Endothelial cell (in vitro differentiated cells): ENCODE measurements at places on chromosomes 13 and 19. TPM values are rescaled to one million over a fixed set of nuclear protein-coding genes. Genes with fewer than 3 reads are reported as not detected.

- peaks cover 15% of the 10 kb centered on the region for H3K36me3 ChIP-seq
- peaks cover 9% of the 10 kb centered on the region for H3K27me3 ChIP-seq
- no peak overlapping the region for H3K4me3 ChIP-seq
- peaks cover 43% of the 10 kb centered on the region for H3K4me1 ChIP-seq
- DNase-seq = no peak
These were observed 26.4 kb upstream of the TPT1 start for GRCh38 chr13:45367358-45367757.

The CYP4F22 gene
- not detected for total RNA-seq

DNA sequence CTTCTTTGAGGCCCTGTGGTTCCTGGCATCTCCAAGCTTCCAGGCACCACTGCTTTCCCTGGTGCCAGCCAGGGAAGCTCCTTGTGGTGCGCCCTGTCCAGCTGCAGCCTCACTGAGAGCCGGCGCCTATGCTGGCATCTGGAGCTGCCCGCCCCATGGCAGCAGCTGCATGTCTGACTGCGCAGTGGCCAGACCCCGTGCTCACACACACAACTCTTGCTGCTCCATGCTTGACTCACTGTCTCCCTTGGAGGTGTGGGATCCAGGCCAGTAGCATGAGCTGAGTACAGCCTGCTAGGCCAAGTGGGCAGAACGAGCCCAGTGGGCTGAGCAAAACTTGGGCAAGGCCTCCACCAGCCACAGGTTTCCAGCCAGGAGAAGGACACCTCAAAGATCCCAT lies 11.5 kb upstream of the SUPT20H start:
- H3K4me3 ChIP-seq = no peak overlapping the region
- peaks cover 3% of the 10 kb centered on the region for H3K4me1 ChIP-seq
- H3K36me3 ChIP-seq = no peaks in the 10 kb centered on the region
- H3K27me3 ChIP-seq = peaks cover 5% of the 10 kb centered on the region

GRCh38 chr13:32821149-32821688 lies 195.0 kb upstream of the KL start:
- DNase-seq = no peak
- no peaks in the 10 kb centered on the region for H3K36me3 ChIP-seq
- H3K27me3 ChIP-seq = peaks cover 3% of the 10 kb centered on the region
- peaks cover 2% of the 10 kb centered on the region for H3K4me1 ChIP-seq

- no peak overlapping the region for H3K4me3 ChIP-seq
- peaks cover 18% of the 10 kb centered on the region for H3K4me1 ChIP-seq
- peaks cover 29% of the 10 kb centered on the region for H3K27me3 ChIP-seq
- H3K27ac ChIP-seq = peak overlapping the region; percentile 30
- H3K36me3 ChIP-seq = peaks cover 76% of the 10 kb centered on the region
These were observed 82.3 kb downstream of the RAB20 start for GRCh38 chr13:110479215-110479545.

The CERS1 gene
- total RNA-seq = 15.7 TPM

DNA sequence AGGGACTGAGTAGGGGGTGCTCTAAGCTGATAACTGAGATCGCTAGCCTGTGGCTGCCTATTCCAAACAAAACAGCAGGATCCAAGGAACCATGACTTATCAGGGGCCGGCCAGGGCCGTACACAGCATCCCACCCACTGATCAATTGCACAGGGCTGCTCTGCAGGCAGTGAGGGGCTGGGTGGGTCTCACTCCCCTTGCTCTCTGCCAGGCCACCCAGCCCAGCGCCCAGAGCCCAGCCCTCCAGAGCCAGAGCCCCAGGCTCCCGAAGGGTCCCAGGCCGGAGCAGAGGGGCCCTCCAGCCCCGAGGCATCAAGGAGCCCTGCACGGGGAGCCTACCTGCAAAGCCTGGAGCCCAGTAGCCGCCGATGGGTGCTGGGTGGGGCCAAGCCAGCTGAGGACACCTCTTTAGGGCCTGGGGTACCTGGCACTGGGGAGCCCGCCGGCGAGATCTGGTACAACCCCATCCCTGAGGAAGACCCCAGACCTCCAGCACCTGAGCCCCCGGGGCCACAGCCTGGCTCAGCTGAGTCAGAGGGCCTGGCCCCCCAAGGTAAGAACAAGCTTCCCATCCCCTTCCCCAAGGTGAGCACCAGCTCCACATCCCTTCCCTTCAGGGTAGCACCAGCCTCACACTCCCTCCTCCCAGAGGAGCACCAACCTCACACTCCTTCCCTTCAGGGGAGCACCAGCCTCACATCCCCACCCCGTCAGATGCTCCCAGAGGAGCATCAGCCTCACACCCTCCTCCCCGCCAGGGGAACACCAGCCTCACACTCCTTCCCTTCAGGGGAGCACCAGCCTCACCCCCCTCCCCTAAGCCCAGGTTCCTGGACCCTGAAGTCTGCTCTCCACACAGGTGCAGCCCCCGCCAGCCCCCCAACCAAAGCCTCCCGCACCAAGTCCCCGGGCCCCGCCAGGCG lies 1.9 kb downstream of the SYDE1 start:
- DNase-seq = no peak
- peaks cover 14% of the 10 kb centered on the region for H3K4me1 ChIP-seq
- H3K27ac ChIP-seq = peak overlapping the region; percentile 99
- peaks cover 28% of the 10 kb centered on the region for H3K36me3 ChIP-seq

DNA sequence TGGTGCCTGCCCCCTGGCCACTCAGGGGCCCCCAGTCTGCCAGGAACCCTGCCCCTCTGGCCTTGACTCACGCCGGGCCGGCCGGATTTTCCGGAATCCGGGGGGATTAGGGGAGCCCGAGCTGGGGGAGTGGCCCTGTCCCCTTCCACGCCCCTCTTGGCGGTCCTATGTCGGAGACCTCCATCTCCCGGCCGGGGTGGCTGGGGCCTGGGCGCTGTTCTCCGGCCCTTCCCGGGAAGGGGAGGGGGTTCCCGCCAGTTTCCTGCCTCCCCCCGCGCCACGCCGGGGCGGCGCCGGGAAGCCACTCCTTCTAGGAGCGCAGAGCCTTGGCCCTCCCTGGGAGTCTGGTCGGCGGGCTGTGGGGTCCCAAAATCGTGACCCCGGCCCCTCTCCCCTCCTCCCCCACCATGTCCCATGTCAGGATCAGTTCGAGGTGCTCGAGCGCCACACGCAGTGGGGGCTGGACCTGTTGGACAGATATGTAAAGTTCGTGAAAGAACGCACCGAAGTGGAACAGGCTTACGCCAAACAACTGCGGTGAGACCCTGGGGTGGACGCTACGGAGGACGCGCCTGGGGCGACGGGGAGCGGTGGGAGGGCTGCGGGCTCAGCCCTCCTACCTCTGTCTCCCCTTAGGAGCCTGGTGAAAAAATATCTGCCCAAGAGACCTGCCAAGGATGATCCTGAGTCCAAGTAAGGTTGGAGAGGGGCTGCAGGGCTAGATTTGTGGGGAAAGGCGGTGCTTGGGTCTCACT lies 1.3 kb downstream of the TRIP10 start:
- H3K4me1 ChIP-seq = peaks cover 16% of the 10 kb centered on the region
- H3K27ac ChIP-seq = no peak overlapping the region
- peak; percentile 65 for DNase-seq

GRCh38 chr13:20161275-20161950 lies 561 bp upstream of the GJA3 start:
- no peak for DNase-seq
- H3K27ac ChIP-seq = no peak overlapping the region
- no peaks in the 10 kb centered on the region for H3K36me3 ChIP-seq
- no peak overlapping the region for H3K4me3 ChIP-seq
- peaks cover 14% of the 10 kb centered on the region for H3K27me3 ChIP-seq

- H3K27ac ChIP-seq = no peak overlapping the region
- no peaks in the 10 kb centered on the region for H3K27me3 ChIP-seq
- no peak overlapping the region for H3K4me3 ChIP-seq
- DNase-seq = no peak
- no peaks in the 10 kb centered on the region for H3K4me1 ChIP-seq
These were observed 423.3 kb downstream of the MZT1 start for GRCh38 chr13:72303941-72304746.

GRCh38 chr13:29749401-29750182 lies 100.8 kb downstream of the UBL3 start:
- no peaks in the 10 kb centered on the region for H3K27me3 ChIP-seq
- no peak for DNase-seq
- no peaks in the 10 kb centered on the region for H3K36me3 ChIP-seq
- no peak overlapping the region for H3K4me3 ChIP-seq
- peaks cover 8% of the 10 kb centered on the region for H3K4me1 ChIP-seq

The PEG3 gene
- not detected for total RNA-seq

DNA sequence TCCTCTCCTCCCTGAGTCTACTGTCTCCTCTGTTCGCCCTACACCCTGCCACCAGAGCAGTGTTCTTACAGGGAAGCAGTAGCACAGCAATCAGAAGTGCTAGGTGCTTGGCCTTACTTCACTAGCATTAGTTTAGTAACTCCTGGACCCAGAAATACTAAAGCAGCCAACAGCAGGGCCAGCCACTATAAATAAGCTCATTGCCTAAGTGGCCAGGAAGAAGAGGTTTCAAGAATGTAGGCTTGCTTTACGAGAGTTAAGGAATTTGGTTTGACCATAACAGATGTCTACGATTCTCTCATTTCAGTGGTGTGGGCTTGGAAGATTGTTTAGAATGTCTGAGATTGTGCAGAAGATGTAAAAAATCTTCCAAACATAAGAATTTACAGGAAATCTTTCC lies 103.3 kb downstream of the ZAR1L start:
- H3K27me3 ChIP-seq = no peaks in the 10 kb centered on the region
- H3K4me3 ChIP-seq = no peak overlapping the region
- no peaks in the 10 kb centered on the region for H3K4me1 ChIP-seq
- no peak overlapping the region for H3K27ac ChIP-seq
- no peaks in the 10 kb centered on the region for H3K36me3 ChIP-seq
- no peak for DNase-seq

GRCh38 chr13:60108589-60108988 lies 55.1 kb downstream of the DIAPH3 start:
- no peaks in the 10 kb centered on the region for H3K4me1 ChIP-seq
- H3K27ac ChIP-seq = no peak overlapping the region
- H3K4me3 ChIP-seq = no peak overlapping the region
- H3K27me3 ChIP-seq = no peaks in the 10 kb centered on the region

DNA sequence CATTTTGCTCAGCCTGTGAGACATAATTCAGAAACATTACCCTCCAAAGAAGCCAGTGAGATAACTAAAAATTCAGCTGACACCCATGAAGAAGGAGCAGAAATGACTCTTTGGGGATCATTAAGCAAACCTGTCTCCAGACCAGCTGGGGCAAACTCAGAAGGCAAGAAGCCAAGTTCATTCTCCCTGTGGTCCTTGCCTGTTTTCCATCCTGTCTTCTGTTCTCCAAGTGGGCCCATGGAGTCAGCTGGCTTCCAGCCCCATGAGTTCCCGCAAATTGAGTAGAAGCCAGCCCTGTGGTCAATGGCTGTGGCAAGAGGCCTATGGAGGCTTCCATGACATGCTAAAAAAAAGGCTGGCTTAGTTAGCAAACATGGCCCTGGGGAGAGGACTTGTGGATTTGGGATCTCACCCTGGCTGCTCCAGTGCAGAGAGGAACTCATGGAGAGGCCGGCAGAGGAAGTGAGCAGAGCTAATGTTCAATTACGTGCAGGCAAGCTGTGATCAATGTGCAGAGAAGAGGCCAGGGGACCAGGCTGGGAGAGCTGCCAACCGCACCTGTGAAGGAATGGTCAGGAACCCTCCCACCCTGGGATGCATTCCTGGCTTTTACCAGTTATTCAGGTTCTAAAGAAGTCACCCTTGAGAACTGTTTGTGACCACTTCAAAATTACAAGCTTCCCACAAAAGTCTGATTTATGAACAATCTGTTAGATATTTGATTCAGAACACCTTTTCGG lies 229.1 kb downstream of the TSHZ3 start:
- H3K4me3 ChIP-seq = no peak overlapping the region
- no peak overlapping the region for H3K27ac ChIP-seq
- H3K4me1 ChIP-seq = no peaks in the 10 kb centered on the region
- peaks cover 4% of the 10 kb centered on the region for H3K27me3 ChIP-seq
- H3K36me3 ChIP-seq = no peaks in the 10 kb centered on the region

DNA sequence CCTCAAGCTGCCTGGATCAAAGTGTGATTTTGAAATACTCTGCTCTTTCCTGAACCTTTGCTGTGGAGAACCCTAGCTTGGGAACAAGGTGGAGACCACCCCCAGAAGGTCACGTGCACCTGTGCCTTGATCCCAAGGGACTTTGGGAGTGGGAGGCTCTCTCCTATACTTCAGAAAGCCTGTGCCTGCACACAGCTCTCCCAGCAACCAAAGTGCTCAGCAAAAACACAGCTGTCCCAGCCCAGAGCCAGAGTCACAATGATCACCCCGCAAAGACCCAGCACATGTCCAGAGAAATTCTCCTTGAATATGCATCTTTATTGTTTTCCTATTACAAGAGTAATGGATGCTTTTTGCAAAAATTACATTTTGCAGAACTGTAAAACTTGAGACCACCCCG lies 43.4 kb downstream of the TNFRSF19 start:
- peaks cover 11% of the 10 kb centered on the region for H3K4me1 ChIP-seq
- DNase-seq = no peak
- peaks cover 3% of the 10 kb centered on the region for H3K36me3 ChIP-seq
- H3K27me3 ChIP-seq = peaks cover 5% of the 10 kb centered on the region

- peak overlapping the region; percentile 90 for H3K27ac ChIP-seq
- no peak for DNase-seq
- peaks cover 69% of the 10 kb centered on the region for H3K4me1 ChIP-seq
- H3K27me3 ChIP-seq = peaks cover 3% of the 10 kb centered on the region
- H3K4me3 ChIP-seq = peak overlapping the region; percentile 56
- H3K36me3 ChIP-seq = peaks cover 48% of the 10 kb centered on the region
These were observed 45.5 kb downstream of the COL4A1 start for GRCh38 chr13:110261166-110262081.

DNA sequence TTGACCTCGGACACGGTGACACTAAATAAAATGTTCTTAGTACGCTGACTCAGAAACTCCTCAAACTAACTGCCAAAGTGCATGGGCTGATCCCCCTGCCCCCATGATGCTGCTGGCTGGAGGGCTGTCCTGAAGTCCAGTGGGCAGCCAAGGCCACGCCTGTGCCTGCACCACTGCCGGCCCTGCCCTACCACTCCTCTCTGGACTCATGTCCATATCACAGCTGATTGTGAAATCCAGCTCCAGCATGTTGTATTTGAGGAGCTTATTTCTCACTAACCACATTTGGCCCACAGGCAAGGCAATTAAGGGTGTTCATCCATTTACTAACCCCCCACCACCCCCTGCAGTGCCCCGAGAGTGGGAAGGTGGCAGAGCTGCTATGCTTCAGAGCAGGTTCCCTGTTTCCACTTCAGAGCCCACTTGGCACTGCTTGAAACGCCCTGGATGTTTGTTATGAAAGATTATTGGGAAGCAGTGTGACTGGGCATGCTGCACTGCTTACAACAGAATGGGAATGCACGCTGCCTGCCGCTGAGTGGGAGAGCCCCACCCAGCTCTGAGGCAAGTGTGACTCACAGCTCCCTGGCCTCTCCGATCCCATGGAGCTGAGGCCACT lies 114.0 kb downstream of the UQCRFS1 start:
- H3K27me3 ChIP-seq = peaks cover 3% of the 10 kb centered on the region
- DNase-seq = no peak
- no peaks in the 10 kb centered on the region for H3K4me1 ChIP-seq

DNA sequence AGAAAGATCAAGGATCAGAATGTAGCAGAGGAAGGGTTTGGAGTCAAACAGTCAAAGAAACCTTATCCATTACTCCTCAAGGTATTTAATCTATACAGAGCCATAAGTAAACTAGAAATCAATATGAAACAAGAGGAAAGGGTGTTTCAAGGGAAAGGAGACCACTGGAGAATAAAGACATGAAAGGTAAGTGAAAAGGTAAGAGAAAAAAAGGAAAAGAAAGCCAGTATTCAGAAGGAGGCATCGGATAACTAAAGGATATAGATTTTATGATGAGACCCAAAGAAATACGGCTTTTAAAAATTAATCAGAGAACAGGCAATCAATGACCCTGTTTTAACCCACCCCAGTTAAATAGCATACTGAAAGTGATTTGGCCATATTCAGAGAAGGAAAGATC lies 438.7 kb upstream of the MIR17HG start:
- H3K27me3 ChIP-seq = no peaks in the 10 kb centered on the region
- no peak for DNase-seq
- H3K27ac ChIP-seq = no peak overlapping the region

- peak within 1 kb of the TSS; percentile 53 for H3K4me3 ChIP-seq
- peak within 1 kb of the TSS; percentile 22 for H3K27ac ChIP-seq
- no peaks in the 10 kb centered on the region for H3K36me3 ChIP-seq
These were observed at the start of gene EXOC3L2 for GRCh38 chr19:45245334-45245787. Gene EXOC3L2, minus strand, starts transcription at chr19:45245407. Its CDS starts 6,362 bp downstream, at chr19:45239045.
